HT-29 (cell line): ENCODE measurements at places on chromosomes 1 and 21. TPM values are rescaled to one million over a fixed set of nuclear protein-coding genes. Genes with fewer than 3 reads are reported as not detected.

The PTPN14 gene
- 5.9 and 11.0 TPM in 2 replicates for total RNA-seq

The FOXD2 gene
- total RNA-seq: 2.8 TPM in 2 replicates

The SPRR2A gene
- total RNA-seq: not detected in 2 replicates

- DNase-seq: no peak
Measured at GRCh38 chr1:179127163-179127895, 45.5 kb downstream of the TOR3A start.

- no peak for DNase-seq
Measured at GRCh38 chr21:46301759-46302158, 15.6 kb downstream of the YBEY start.

- no peak for DNase-seq
Measured at GRCh38 chr1:94982398-94982797, 55.5 kb upstream of the CNN3 start.

DNA sequence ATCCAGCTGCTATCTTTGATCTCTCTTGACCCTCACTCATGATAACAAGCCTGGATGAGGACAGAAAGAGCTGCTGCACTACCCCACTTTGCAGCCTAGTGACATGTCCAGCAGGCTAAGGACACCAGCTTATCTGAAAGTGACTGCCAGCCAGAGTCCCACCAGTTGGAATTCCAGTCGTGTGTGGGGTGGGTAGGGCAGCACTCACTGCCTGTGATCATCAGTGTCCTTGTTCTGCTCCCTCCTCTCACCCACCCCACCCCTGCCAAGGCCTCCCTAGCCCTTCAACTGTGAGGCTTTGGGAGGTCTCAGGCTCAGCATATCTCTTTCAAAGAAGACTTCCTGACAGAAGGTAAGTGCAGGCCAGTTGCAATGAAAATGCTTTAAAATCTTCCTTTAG is 15.5 kb upstream of the NMNAT2 start:
- DNase-seq: no peak

- DNase-seq: peak; percentile 7
Measured at GRCh38 chr21:46226920-46227599, 1.5 kb downstream of the LSS start.
